Stimulated activated CD4-positive, alpha-beta T cell treated with anti-CD3 and anti-CD28 coated beads, Interleukin-1b, Interleukin-23, amount 100 ng/mL, for 1 hour (primary cell): ENCODE measurements at places on chromosomes 6 and 20.

GRCh38 chr6:4592026-4592425, 184.2 kb upstream of the CDYL start:
- no peak for DNase-seq

DNA sequence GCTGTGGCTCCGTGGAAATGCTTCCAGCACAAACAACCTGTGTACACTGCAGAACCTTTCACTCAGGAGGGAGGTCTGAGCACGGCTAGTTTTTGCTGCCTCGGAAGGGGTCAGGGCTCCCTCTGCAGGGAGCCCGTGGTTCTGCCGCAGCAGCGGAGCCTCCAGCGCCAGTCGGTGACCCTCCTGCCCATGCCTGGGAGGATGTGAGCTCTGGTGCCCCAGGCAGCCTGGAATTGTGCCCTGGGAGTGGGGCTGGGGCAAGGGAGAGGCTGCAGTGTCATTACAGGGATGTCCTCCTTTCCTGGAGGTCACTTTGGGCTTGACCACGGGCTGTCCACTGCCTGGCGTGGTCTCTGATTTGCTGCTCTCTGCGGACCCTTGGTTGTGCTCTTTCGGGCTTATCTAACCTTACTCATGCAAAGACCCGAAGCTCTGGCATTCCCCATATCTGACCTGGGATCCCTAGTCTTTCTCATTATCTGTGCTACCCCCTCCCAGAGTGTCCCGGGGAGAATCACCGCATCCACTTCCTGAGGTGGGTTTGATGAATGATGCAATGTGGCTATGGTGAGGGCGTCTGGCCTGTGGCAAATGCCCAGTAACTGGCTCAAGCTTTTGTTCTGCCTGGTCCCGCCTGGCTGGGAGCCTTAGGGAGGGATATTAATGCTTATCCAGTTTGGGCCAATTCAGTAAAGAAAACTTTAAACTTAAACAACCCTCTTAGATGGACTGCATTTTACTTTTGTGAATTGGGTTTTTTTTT, 59.6 kb upstream of the TAGAP start:
- DNase-seq = peak; percentile 66

- no peak for DNase-seq
These were observed 8.2 kb downstream of the PRPH2 start for GRCh38 chr6:42714098-42714761.

- no peak for DNase-seq
These were observed 92.4 kb downstream of the NCR2 start for GRCh38 chr6:41427642-41428335.

DNA sequence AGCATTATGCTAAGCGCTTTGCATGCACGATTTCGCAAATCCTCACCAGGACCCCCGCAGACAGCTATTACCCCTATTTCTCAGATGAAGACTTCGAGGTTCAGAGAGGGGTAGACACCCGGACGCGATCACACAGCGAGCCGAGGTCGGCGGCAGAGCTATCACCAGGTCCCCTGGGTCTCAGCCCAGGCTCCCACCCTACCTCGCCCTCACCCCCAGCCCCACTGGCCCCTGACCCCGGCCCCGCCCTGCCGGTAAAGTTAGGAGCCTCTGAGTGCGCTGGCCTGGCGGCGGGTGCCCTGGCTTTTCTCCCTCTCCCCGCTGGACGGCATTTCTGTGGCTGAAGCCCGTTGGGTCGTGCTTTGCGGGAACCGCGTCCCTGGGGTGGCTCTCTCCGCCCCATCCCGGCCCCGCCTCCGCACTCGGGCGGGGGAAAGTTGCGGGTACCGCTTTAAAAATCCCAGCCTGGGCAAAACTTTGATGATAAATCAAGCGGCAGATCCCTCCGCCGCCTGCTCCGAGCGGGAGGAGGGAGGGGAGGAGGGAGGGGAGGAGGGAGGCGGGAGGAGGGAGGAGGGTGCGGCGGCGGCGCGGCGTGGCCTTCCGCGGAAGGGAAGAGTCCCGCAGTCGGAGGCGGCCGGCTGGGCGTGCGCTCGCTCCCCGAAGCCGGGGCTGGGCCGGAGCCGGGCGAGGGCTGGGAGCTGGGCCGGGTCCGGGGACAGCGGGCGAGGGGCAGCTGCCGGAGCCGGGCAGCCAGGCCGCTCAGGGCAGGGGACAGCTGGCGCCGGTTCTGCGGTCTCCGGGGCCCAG, at the start of gene VSTM2L:
TSS of gene VSTM2L (plus strand) at position 624 of the 810 bp plus-strand sequence. CDS start 224 bp downstream, outside the sequence.
- no peak for DNase-seq

DNA sequence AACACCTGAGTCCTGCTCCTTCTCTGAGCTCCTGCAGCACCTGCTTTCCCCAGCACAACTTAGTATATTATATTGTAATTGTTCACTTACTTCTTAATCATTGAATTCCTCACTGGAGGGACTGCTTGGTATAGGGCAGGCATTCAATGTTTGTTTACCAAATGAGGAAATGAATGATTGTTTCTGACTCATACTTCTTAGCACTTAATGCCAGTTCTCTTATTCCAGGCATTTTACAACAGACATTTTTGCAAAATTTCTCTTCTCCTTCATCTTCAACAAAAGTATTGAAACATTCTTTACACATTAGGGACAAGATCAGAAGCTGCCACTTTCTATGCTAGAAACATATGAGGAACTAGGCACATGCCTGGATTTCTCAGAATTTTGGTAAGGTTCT, 119.4 kb downstream of the TBX18 start:
- no peak for DNase-seq

DNA sequence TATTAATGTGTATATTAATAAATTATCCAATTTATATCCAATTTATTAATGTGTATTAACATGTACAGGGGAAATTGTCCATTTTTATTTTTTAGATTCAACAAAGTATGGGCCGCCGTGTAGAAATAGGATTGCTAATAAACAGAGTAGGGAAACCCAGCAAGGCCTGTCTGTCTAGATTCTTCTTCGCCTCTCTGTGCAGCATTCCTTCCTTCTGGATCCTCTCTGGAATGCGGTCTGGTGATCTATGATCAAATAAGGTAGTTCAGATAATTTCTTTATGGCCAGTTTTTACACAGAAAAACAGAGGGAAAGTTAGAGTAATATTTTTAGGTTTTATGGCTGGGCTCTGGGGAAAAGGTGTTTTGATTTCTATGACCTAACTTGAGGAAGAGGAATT, 19.9 kb upstream of the HFE start:
- no peak for DNase-seq

DNA sequence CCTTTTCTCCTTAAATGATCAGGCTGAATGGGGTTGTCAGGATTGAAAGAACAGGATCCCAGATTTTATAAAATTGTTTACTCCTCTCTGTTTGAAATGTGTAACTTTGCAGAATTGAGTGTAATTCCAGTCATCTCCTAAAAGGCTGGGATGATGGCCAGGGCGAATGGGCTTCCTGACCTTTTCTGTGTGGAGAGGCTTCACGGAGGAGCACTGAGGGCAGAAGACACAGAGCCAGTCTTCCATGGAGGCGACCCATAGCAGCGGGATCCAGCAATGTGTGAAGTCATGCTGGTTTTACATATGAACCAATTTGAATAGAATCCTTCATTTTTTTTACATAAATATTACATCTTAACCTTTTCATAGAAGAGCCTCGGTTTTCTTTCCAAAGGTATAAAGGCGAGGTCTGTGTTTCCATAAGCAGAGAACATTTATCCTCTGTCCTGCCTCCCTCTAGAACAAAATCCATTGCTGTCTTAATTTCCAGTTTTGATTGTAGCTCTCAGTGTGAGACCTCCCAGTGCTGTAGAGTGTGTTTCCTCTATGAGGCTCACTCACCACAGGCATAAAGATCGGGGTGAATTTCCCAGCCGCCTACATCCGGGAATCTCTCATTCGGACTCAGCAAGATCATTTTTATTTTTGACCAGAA, 369.7 kb upstream of the FLRT3 start:
- DNase-seq = no peak

GRCh38 chr6:20447157-20447556, 45.5 kb downstream of the E2F3 start:
- no peak for DNase-seq

GRCh38 chr6:159969921-159970320, 1.0 kb downstream of the IGF2R start:
- no peak for DNase-seq

GRCh38 chr6:26250698-26251044, 114.3 kb upstream of the BTN3A2 start:
- DNase-seq = no peak

- no peak for DNase-seq
These were observed 185.7 kb downstream of the ASCC3 start for GRCh38 chr6:100695445-100695844.

GRCh38 chr6:131787766-131788712, 19.8 kb upstream of the ENPP1 start:
- no peak for DNase-seq

- no peak for DNase-seq
These were observed 2.1 kb downstream of the NQO2 start for GRCh38 chr6:3001773-3002293.

DNA sequence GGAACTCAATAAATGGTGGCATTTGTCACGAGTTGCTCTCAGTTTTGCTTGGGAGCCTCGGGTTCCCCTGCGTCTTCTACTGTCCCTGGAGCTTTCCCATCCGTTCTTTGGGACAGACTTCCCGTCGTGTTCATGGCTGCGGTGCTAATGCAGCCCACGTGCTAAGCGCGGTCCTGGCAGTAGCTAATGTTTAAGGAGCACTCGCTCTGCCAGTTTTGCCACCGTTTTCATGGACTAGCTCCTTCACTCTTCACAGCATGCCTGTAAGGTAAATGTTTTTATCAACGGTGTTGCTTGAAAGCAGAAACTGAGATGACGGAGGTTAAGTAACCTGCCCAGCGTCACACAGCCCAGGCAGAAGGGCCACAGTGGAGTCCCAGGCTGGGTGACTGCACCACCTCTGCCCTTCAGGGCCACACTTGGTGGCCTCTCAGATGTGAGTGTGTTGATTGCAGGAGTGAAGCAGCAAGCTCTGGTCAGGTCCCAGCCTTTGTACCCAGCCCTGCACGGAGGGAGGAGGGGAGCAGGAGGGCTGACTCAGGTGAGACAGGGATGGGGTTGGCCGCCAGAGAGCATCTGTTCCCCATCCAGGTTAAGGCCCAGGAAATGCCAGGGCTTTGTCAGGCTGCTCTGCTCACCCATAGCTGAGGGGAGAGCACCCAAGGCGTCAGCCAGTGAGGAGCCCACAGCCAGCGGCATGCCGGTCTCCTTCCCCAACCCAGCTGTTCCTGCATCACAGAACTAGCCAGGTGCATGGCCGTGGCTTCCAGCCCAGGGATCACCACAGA, 181.8 kb downstream of the ZMYND8 start:
- no peak for DNase-seq
